Hematopoietic multipotent progenitor cell (in vitro differentiated cells): ENCODE measurements at places on chromosomes 4 and X. TPM values are rescaled to one million over a fixed set of nuclear protein-coding genes. Genes with fewer than 3 reads are reported as not detected.

DNA sequence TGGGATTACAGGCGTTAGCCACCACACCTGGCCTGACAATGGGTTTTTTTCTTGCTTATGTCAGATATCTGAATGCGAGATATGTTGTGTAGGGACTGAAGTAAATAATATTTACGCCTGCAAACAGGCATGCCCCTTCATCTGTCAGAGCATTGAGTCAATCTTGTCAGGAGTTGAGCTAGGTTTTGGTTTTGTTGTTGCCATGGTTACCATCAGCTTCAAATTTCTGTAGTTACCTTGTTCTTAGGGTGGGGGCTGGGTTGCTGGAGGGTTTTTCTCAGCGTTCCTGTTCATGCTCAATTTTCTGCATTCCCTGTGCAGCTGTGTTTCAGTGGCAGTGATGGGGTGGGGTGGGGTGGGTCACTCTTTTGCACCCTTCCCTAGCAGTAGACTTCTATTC lies 14.5 kb downstream of the MRPL1 start:
- DNase-seq, result no peak

GRCh38 chr4:121217351-121217750 lies 53.2 kb upstream of the TNIP3 start:
- DNase-seq, result no peak

Gene DSPP
- total RNA-seq, result under 0.01 TPM

- DNase-seq, result no peak
Observed at GRCh38 chr4:15130441-15130840, 128.2 kb downstream of the CPEB2 start.

Gene ATP8A1
- 26.9 TPM for total RNA-seq
